Epithelial cell of prostate (primary cell): ENCODE measurements at places on chromosomes 2 and 18.

- no peak for DNase-seq
Observed at GRCh38 chr18:78784861-78785260, 194.8 kb upstream of the SALL3 start.

- DNase-seq = no peak
Observed at GRCh38 chr2:141362311-141362710, 768.5 kb downstream of the LRP1B start.

DNA sequence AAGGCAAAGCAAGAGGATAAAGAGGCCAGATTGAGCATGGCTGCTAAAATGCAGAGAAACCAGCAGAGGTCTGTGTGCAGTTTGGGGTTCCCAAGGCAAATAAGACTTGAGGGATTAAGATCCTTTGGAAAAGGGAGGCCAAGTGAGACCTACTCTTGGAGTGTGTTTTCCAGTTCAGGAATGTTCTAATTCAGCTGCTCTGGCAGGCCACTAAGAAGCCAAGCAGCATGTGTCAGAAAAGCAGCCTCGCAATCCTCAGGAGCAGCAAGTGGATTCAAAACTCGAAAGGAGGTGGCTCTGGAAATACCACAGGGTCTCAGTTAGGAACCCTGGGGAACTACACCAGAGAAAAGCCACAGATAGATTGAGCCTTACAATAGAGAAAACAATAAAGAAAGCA, 569.2 kb downstream of the METTL4 start:
- DNase-seq = no peak

- no peak for DNase-seq
Observed at GRCh38 chr2:236928380-236929037, 157.2 kb upstream of the COPS8 start.

- no peak for DNase-seq
Observed at GRCh38 chr18:35256947-35257346, 16.1 kb downstream of the ZNF397 start.

- DNase-seq = no peak
Observed at GRCh38 chr18:27707201-27707600, 469.7 kb downstream of the CDH2 start.

DNA sequence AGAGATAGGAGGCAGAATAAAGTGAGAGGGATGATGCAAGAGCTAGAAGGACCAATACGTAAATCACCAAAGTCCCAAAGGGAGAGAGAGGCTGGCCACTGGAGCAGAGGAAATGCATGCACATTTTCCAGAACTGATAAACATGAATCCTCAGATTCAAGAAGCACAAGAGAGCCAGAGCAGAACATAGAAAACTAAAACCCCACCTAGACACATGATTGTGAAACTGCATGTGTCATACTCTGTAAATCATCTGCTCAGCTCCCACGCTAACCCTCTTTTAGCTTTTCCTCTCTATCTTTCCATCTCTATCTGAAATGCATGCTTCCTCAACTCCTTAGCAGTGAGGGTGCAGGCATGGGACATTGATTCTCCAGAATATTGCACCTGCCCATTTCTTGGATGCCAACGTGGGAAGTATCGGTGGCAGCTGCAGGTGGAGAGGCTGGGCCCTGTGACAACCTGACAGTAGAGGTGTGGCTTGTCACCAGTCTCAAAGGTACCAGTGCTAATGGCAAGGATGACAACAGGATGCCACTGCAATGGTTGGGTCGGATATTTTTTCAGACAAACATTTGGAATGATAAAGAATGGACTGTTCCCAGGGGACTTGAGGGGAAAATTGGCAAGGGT, 89.3 kb upstream of the OTOS start:
- DNase-seq = no peak

- DNase-seq = no peak
Observed at GRCh38 chr18:1559563-1559962, 654.9 kb downstream of the ADCYAP1 start.

DNA sequence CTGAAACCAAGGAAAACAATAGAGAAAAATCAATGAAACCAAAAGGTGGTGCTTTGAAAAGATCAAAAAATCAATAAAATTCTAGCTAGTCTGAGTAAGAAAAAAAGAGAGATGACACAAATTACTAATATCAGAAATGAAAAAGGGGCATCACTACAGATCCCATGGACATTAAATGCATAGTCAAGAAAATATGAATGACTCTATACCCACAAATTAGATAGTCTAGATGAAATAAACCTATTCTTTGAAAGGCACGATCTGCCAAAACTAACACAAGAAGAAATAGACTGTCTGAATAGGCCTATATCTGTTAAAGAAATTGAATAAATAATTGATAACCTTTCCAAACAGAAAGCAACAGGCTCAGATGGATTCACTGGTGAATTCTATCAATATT, 15.2 kb upstream of the DSG3 start:
- DNase-seq = no peak

DNA sequence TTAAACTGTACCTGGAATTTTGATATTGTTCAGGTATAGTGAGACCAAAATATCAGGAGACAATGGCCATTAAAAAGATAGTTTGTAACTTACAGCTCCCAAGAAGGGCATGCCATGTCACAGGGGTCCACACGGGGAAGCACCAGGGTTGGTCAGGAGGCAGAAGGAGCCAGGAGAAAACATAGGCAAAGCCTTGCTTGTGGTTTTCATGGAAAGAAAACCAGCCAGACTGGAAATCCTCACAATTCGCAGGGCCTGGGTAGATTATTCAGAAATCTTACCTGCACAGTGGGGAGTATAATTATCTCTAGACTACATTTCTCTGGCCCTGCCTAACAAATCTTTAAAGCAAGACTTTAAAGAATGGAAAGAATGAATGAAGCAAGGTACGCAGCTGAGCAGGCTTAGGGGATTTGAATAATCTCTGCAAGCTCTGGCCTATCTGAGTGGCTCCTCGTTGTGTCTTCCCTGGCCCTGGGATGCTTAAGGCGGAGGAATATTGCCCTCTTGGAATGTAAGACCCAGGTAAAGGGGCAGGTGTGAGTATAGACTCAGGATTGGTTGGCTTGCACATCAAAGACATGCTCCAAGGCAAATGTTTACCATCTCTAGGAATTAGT, 66.9 kb upstream of the CDC42EP3 start:
- DNase-seq = no peak

DNA sequence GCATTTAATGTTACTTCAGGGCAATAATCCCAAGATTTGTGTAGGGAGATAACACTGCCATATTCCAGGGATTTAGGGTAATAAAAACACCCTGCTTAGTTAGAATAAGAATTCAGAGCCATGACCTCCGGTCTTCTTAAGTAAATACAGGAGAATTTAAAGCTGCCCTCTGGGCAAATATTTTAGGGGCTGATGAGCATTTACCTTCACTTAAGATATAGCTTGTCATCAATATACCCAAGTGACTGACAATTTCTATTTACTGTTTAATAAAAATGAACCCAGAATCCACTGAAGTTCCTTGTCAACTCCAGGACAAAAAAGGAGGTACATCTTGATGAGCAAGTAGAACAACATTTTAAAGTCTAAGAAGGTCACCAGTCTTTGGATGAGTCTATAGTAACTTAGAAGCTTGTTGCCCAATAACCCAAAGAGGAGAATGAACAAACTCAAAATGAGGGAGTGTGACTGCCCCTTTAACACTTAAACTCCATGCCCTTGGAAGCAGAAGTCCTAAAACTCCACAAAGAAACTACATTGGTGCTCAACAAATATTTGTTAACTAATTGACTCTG, 24.3 kb upstream of the IKZF2 start:
- DNase-seq = no peak

DNA sequence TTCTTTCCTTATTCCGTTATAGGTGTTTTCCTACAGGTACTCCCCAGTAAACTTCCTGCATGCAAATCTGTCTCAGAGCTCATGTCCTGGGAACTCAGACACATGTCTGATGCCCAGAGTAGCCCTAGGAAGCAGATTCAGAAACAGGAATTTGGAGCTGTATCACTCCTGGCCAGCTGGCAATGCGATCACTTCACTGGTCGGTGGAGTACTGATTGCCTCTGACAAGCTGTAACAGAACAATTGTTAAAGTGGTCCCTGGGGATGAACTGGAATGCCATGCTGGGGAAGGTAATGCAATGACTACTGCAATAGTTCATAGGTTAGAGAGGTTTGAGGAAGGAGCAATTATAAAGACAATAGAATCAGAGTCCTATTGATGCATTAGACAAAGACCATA, 131.6 kb upstream of the DOCK10 start:
- no peak for DNase-seq

- DNase-seq = no peak
Observed at GRCh38 chr2:31058096-31059035, 79.9 kb downstream of the GALNT14 start.
